ENCODE measurements at places on chromosomes 6 and 20.
A peak's percentile ranks its signal among the peaks of the same experiment; 100 is the strongest.

- H3K4me3 ChIP-seq: no peak overlapping the region
- H3K27me3 ChIP-seq: no peaks in the 10 kb centered on the region
- H3K27ac ChIP-seq: no peak overlapping the region
- no peaks in the 10 kb centered on the region for H3K4me1 ChIP-seq
These were observed 494.6 kb downstream of the RFPL4B start for GRCh38 chr6:112841553-112842329.

DNA sequence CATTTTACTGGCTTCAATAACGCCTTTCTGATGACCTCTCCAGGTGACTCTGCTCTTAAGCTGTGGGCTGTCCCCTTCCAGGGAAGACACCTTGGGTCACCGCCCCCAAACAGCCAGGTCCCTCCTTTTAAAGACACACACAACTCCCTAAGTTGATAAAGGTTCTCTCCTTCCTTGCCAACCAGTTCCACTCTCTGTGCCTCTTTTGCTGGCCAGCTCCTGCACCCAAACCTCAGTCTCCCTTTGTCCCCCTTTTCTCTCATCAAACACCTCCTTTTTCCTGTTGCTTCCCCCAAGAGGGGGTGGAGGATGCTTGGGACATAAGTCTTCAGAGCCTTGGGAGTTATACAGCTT is 1.0 kb downstream of the NCOA6 start:
- peak overlapping the region; percentile 99 for H3K4me3 ChIP-seq
- peak overlapping the region; percentile 99 for H3K27ac ChIP-seq
- peaks cover 7% of the 10 kb centered on the region for H3K36me3 ChIP-seq

DNA sequence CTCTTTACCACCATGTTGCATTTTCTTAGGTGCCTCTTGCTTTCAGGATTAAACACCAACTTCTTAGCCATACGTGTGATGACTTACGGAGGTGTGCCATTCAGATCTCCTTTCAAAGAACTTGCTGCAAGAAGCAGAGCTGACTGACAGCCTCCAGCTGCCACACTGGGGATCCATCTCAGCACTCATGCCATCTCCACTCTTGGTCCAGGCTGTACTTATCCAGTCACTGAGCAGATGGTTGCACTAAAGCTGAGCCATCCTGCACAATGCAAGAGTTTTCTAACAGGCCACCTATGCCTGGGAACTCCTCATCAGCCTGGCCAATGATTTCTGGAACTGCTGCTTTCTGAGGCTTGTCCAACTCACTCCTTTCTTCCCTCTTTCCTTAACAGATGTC is 31.4 kb upstream of the KIF6 start:
- H3K4me3 ChIP-seq: no peak overlapping the region
- no peaks in the 10 kb centered on the region for H3K4me1 ChIP-seq
- H3K27ac ChIP-seq: no peak overlapping the region
- no peaks in the 10 kb centered on the region for H3K36me3 ChIP-seq

- DNase-seq: peak; percentile 28
- peaks cover 21% of the 10 kb centered on the region for H3K4me1 ChIP-seq
- H3K4me3 ChIP-seq: no peak overlapping the region
- H3K27ac ChIP-seq: no peak overlapping the region
- H3K27me3 ChIP-seq: no peaks in the 10 kb centered on the region
These were observed 51.7 kb downstream of the CHMP4B start for GRCh38 chr20:33862709-33863403.

DNA sequence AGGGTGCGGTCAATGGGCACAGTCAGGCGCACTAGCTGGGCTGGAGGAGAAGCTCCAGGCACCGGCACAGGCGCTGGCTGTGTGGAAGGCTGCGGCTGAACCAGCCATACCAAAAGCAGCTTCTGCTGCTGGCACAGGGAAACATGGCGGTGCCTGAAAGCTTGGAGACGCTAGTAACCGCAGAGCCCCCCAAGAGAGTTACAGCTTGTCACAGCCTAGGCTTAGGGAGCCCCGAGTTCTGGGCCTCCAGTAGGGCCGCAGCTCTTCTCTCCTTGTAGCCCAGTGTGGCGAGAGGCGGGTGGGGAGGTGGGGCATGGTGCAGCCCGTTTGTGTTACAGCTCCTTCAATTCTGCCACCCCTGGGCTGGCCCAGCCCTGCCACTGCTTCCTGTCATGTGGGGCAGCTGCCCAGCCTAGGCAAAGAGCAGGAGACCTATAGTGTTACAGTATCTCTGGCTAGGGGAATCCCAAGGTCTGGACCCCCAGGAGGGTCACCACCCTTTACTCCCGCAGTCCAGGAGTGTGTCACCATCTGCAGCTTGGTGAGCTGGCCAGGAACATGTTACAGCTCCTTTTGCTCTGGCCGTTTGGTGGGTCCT is 58.6 kb upstream of the MANEA start:
- peaks cover 12% of the 10 kb centered on the region for H3K27me3 ChIP-seq
- no peak for DNase-seq
- no peak overlapping the region for H3K4me3 ChIP-seq
- no peaks in the 10 kb centered on the region for H3K36me3 ChIP-seq
- peaks cover 2% of the 10 kb centered on the region for H3K4me1 ChIP-seq
- no peak overlapping the region for H3K27ac ChIP-seq

GRCh38 chr20:46934746-46935287 is 40.2 kb downstream of the EYA2 start:
- no peak overlapping the region for H3K27ac ChIP-seq
- no peak for DNase-seq
- H3K27me3 ChIP-seq: peaks cover 51% of the 10 kb centered on the region
- H3K36me3 ChIP-seq: peaks cover 5% of the 10 kb centered on the region

- no peak overlapping the region for H3K27ac ChIP-seq
- H3K4me3 ChIP-seq: no peak overlapping the region
- H3K27me3 ChIP-seq: peaks cover 27% of the 10 kb centered on the region
These were observed 12.5 kb downstream of the MYH7B start for GRCh38 chr20:34968042-34968775.

GRCh38 chr20:46800409-46800804 is 91.0 kb downstream of the SLC2A10 start:
- DNase-seq: no peak
- H3K27me3 ChIP-seq: peaks cover 76% of the 10 kb centered on the region
- peaks cover 4% of the 10 kb centered on the region for H3K4me1 ChIP-seq
- no peaks in the 10 kb centered on the region for H3K36me3 ChIP-seq
- H3K27ac ChIP-seq: no peak overlapping the region
- H3K4me3 ChIP-seq: no peak overlapping the region

DNA sequence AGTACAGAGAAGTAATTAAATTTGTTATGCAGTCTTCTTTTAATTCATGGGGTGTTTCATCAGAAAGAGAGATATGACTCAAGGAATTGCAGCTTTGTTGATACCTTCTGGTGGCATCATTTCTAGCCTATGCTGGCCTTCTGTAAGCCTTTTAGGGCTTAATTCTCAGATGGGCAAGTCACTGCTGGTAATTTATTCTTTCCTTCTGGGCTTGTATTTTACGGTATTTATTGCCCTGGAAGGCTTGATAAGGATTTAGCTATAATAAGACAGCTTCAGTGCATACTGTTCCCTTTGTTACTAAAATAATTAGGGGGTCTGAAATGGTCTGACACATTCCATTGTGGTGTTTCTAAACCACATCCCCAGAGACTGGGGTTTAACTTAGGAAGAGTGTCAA is 57.9 kb upstream of the EMILIN3 start:
- H3K4me3 ChIP-seq: no peak overlapping the region
- no peak overlapping the region for H3K27ac ChIP-seq
- DNase-seq: no peak
- H3K4me1 ChIP-seq: peaks cover 23% of the 10 kb centered on the region
- peaks cover 18% of the 10 kb centered on the region for H3K36me3 ChIP-seq

GRCh38 chr6:42263165-42263728 is 45.6 kb upstream of the MRPS10 start:
- peak overlapping the region; percentile 12 for H3K4me3 ChIP-seq
- H3K4me1 ChIP-seq: peaks cover 4% of the 10 kb centered on the region
- H3K27me3 ChIP-seq: no peaks in the 10 kb centered on the region
- DNase-seq: no peak
- no peaks in the 10 kb centered on the region for H3K36me3 ChIP-seq

DNA sequence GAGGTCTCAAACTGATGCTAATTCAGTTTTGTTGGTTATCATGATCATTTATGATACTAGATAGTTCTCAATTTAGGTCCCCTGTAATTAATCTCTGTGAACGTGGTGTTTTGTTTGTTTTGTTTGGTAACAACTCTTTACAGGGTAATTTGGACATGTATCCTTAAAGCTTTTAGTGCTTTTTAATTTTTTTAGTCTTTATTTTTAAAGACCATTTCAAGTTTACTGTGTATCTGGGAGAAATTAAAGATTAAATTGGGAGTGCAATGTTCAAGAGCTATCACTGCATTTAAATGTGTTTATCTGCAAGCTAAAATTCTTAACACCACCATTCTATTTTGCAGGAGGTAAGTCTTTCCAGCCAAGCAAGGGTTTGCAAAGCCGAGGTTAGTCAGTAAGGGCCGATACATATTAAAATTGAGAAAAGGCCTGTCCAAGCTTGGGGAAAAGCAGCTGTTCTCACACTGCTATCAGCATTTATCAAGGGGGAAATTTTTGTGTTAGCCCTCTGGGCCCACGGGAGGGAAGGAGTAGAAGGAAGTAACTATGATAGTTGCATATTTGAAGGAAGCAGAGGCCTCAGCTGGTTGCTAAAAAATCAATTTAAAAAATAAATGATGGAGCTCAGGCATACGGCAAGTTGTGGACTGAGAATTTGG is 59.3 kb upstream of the ZNF217 start:
- no peaks in the 10 kb centered on the region for H3K36me3 ChIP-seq
- H3K4me3 ChIP-seq: peak overlapping the region; percentile 86
- peak overlapping the region; percentile 98 for H3K27ac ChIP-seq
- H3K27me3 ChIP-seq: no peaks in the 10 kb centered on the region

GRCh38 chr20:17636523-17637412 is 45.3 kb downstream of the RRBP1 start:
- H3K27ac ChIP-seq: no peak overlapping the region
- DNase-seq: no peak
- peaks cover 6% of the 10 kb centered on the region for H3K36me3 ChIP-seq
- H3K27me3 ChIP-seq: no peaks in the 10 kb centered on the region

DNA sequence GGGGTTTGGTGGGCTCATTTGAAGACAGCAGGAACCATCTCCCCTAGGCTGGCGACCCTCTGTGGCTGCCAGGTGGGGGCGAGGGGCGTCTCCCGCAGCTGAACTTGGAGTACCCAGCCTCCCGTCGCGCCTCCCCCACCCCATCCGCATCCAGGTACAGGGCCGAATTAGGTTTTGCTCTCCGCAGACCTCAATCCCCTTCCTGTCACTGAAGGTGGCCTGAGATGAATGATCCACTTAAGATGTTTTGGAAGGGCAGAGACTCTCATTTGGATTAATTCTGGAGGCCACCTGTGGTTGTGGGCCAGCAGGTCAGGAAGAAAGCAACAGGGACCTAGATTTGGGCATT is 493 bp downstream of the CD83 start:
- H3K27ac ChIP-seq: peak overlapping the region; percentile 98
- peaks cover 29% of the 10 kb centered on the region for H3K4me1 ChIP-seq
- no peaks in the 10 kb centered on the region for H3K27me3 ChIP-seq
- H3K4me3 ChIP-seq: peak overlapping the region; percentile 94
- H3K36me3 ChIP-seq: no peaks in the 10 kb centered on the region
- no peak for DNase-seq

GRCh38 chr6:118288355-118289124 is 259.6 kb upstream of the PLN start:
- H3K27ac ChIP-seq: no peak overlapping the region
- no peaks in the 10 kb centered on the region for H3K36me3 ChIP-seq
- H3K4me1 ChIP-seq: peaks cover 4% of the 10 kb centered on the region
- H3K4me3 ChIP-seq: no peak overlapping the region
- H3K27me3 ChIP-seq: peaks cover 22% of the 10 kb centered on the region
- no peak for DNase-seq

DNA sequence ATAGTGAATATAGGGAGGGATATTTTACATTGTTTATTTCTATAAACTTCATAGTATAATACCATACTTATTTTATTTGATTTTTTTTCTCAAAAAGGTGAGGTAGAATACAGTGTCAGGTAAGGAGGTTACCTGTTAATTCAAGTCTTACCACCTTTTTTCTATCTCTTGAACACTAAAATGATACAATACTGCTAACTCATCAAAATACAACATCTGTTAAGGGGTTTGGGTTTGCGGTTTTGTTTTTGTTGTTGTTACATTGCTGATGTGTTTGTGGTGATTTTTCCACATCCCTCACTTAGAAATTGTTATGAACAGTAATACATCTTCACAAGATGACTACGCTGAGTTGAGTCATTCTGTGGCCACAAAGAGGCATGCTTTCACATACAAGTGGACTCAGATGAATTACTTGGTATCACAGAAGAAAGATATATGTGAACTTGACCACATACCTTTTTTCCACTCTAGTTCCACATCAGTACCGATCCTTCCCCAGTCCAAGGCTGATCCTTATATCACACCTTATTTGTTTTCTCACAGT is 139.4 kb upstream of the ID4 start:
- no peak overlapping the region for H3K27ac ChIP-seq
- H3K36me3 ChIP-seq: no peaks in the 10 kb centered on the region
- H3K4me1 ChIP-seq: no peaks in the 10 kb centered on the region
- H3K4me3 ChIP-seq: no peak overlapping the region

DNA sequence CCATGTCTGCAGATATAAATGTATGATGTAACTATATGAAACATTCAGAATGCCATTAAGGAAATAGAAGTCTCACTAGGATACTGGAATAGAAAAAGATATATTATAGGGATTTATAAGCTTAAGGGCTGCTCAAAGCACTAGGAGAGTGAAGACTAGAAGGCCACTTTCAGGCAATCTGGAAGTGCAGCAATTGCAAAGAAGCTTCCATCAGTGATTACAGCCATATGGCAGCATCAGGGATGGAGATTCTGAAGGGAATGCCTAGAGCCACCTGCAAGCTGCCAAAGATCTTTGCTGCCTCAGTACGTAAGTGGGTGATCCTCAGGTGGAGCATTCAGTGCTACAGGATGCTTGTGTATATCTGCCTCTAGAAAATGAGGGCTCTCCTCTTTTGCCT is 796.2 kb upstream of the EPHA7 start:
- no peaks in the 10 kb centered on the region for H3K36me3 ChIP-seq
- no peaks in the 10 kb centered on the region for H3K4me1 ChIP-seq
- DNase-seq: no peak
- H3K27me3 ChIP-seq: no peaks in the 10 kb centered on the region
- no peak overlapping the region for H3K27ac ChIP-seq
- H3K4me3 ChIP-seq: no peak overlapping the region

- peak overlapping the region; percentile 79 for H3K27ac ChIP-seq
- H3K36me3 ChIP-seq: peaks cover 2% of the 10 kb centered on the region
- peaks cover 49% of the 10 kb centered on the region for H3K27me3 ChIP-seq
These were observed 11.9 kb downstream of the GPX5 start for GRCh38 chr6:28537509-28538140.

DNA sequence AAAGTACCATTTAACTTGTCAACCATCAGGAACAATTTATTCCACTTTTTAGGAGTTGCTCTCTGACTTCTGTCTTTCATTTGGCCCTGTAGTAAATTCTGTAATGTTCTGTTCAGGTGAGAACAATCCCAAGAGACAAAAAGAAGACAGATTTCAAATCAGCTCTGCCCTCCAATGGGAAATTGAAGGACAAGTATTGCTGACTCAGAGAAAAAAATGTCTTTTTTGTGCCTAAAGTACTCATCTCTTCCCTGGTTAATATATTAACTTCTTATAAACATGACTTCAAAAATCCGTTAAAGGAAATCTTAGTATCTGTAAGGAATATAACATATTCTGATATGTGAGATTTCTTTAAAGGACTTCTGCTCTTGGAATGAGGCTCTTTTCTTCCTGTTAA is 38.6 kb upstream of the SCGN start:
- H3K4me1 ChIP-seq: no peaks in the 10 kb centered on the region
- no peaks in the 10 kb centered on the region for H3K27me3 ChIP-seq
- no peaks in the 10 kb centered on the region for H3K36me3 ChIP-seq
- no peak for DNase-seq
- H3K4me3 ChIP-seq: no peak overlapping the region

All from T-helper 17 cell (primary cell).